Left forelimb (tissue), 1 donor: ENCODE measurements at places on chromosomes 1 and 21.
A peak's percentile ranks its signal among the peaks of the same experiment; 100 is the strongest.

DNA sequence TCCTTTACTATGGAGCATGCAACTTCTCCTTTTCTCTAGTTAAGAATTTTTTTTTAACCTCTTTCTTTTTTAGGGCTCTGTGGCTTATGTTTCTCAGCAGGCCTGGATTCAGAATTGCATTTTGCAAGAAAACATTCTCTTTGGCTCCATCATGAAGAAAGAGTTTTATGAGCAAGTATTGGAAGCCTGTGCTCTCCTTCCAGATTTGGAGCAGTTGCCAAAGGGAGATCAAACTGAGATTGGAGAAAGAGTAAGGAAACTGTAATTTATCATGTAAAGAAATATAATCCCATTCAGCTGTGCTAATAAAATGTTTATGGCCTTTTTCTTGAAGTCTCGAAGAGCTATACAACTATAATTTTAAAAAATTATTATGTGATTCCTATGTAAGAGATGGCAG, 70.1 kb downstream of the HSPA13 start:
- DNase-seq, result no peak

- DNase-seq, result no peak
These were observed 7.9 kb upstream of the FUBP1 start for GRCh38 chr1:77986810-77987209.

DNA sequence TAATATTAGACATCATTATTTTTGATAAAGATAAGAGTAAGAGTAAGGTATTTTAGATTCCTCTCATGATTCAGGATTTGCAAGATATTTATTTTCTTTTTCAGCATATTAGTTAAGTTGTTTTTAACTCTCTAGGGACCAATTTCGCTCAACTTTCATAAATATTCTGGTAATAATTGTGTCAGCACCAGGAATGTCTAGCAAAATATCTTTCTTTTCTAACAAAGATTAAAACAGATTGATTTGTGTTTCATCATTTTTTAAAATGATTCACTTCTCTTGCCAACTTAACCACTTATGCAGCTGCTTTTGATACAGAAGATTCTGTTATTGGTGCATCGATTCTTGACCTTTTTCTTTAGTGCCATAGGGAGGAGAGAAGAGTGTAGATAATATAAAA, 172.8 kb upstream of the PTGFR start:
- no peak for DNase-seq

GRCh38 chr1:20574686-20575540, 14.0 kb upstream of the CDA start:
- no peak for DNase-seq

- no peak for DNase-seq
These were observed 307.9 kb downstream of the HLX start for GRCh38 chr1:221187174-221187573.

DNA sequence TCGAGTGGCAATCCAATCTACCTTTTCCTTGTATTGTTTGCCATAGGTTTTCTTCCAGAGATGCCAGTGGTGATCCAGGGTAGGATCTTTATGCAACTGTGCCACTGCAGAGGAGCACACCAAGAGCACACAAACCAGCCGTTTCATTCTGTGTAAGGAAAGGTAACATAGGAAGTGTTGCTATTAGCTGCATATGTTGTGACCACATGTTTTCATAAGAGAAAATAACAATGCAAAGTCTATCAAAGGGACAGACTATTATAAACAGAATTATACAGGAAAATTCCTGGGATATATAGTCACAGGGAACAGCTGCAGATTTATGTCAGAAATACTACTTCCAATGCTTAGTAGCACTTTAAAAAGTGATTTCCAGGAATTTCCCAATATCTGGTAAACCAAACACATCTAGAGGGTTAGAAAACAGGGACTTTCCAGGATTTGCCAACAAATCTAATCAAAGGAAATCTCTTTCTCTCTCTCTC, 919 bp downstream of the CTSS start:
- DNase-seq, result no peak

- DNase-seq, result peak; percentile 66
These were observed 641 bp upstream of the KCNK2 start for GRCh38 chr1:215081661-215082531.

DNA sequence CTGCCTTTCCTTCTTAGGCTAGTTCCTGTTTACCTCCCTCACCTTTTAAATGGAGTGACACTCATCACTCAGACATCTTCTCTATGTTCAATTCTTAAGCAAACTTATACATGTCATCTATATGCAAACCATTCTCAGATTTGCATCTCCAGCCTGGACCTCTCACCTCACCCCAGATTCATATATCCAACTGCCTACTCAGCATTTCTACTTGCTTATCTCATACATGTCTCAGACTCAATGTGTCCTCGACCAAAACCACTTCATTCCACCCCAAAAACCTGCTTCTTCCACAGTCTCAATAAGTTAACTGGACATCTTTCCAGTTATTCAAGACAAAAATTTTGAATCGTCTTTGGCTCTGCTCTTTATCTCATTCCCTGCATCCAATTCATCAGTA, 62.6 kb downstream of the ERICH3 start:
- DNase-seq, result no peak

GRCh38 chr1:76835203-76835602, 32.1 kb upstream of the ST6GALNAC5 start:
- DNase-seq, result no peak

- DNase-seq, result no peak
These were observed 9.9 kb downstream of the TRIM67 start for GRCh38 chr1:231171623-231172197.

- no peak for DNase-seq
These were observed 680.5 kb downstream of the PTPRC start for GRCh38 chr1:199319341-199319740.

DNA sequence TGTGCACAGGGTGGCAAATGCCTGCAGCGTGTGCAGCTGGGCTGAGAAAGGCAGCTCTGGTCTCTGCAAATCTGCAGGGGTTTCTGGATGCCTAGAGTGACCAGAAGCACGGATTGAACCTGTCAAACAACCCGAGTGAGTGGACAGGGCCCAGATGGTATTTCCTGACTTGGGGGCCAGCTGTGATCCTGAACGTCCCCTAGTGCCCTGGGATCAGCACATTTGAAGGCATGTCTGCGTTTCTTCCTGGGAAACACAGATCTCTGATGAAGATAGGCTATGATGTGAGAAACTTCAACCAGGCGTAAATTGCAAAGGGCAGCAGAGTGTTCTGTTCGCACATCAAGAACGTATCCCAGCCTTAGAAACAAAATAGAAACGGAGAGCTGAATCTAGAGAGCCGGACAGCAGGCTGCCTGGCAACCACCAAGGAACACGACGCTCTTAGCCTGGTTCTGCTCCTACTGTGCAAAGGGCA, 163.1 kb downstream of the KCNJ6 start:
- DNase-seq, result no peak

- DNase-seq, result no peak
These were observed 127.5 kb upstream of the ADAMTS5 start for GRCh38 chr21:27094184-27094948.

- DNase-seq, result no peak
These were observed 216.1 kb upstream of the EDN2 start for GRCh38 chr1:41700581-41700980.

DNA sequence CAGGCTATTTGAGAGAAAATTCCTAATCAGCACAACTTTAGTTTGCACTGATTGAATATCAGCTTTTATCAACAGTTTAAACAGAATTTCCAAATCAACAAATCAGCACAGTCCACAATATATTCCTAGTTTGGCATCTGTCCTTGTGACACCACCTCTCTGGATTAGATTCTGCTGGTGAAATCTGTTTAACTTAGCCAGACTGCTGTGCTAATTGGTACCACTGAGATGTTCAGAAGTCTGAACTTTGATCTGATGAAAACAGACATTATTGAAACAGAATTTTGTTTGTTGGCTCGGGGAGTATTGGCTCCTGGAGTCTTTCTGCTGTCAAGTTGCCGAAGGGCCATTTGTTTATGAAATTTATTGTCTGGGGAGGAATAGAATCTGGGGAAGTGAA, 17.0 kb upstream of the NGF start:
- no peak for DNase-seq

DNA sequence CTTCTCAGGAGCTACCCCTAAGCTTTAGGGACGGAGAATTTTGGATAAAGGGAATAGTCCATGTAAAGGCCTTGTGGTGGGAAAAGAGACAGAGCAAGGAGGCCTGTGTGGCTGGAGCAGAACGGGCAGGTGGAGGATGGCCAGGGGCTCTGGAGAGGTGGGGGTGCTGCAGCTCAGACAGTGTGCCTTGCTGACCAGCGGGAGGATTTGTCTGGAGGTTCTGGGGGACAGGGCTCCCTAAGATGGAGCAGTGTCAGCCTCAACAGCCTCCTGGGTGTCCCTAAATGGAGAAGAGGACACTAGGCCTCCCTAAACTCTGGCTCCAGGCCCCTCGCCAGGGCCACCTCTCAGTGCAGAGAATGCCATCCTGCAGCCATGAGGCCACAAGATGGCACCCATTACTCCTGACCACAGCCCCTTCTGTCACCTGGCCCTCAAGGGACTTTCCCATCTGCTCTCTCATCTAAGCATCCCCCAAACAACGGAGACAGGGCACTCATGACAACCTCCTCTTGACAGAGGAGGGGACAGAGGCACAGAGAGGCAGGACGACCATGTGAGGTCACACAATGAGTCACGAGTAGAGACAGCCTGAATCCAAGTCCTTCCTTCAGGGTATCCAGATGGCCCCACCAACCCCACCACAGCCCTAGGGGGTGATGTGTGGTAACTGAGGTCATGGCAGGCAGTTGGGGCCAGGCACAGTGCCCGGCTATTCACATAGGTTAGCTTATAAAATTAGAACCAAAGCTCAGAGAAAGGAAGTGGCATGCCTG, 94.7 kb downstream of the DMRTB1 start:
- DNase-seq, result no peak

- no peak for DNase-seq
These were observed 749 bp upstream of the TMEM39B start for GRCh38 chr1:32071758-32072621.

DNA sequence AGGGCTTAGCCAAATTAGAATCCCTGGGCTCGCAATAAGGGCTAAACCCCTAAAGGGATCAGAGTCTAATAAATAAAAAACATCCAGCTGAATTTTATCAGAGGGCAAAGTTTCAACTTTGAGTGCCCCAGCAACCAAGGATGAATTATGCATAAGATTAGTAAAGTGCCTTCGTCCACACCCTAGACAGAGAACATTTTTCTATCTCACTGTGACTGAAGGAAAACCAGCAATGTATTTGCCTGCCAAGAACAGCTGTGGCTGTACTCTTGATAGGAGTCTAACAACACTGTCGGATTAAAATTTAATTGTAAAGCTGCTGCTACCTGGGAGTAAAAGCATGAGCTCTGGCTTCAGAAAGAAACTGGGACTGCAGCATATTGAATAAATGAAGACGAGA, 23.3 kb downstream of the WNT2B start:
- DNase-seq, result no peak

DNA sequence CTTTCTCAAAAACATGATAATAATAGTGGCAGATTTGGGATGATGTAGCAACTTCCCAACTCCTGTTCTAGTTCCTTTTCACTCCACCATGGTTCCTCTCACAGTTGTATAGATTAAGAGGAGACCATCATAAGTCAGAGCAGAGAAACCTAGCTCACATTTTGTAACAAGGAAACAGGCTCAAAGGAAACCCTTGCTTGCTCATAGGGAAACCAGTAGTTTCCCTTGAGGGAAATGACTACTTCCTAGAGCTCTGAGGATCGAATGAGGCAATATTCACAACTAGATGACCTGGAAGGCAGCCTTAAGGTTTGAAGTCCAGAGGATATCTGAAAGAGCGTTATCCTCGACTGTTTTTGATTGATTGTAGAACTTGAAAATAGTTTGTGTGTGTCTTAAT, 76.1 kb upstream of the C8B start:
- DNase-seq, result no peak

DNA sequence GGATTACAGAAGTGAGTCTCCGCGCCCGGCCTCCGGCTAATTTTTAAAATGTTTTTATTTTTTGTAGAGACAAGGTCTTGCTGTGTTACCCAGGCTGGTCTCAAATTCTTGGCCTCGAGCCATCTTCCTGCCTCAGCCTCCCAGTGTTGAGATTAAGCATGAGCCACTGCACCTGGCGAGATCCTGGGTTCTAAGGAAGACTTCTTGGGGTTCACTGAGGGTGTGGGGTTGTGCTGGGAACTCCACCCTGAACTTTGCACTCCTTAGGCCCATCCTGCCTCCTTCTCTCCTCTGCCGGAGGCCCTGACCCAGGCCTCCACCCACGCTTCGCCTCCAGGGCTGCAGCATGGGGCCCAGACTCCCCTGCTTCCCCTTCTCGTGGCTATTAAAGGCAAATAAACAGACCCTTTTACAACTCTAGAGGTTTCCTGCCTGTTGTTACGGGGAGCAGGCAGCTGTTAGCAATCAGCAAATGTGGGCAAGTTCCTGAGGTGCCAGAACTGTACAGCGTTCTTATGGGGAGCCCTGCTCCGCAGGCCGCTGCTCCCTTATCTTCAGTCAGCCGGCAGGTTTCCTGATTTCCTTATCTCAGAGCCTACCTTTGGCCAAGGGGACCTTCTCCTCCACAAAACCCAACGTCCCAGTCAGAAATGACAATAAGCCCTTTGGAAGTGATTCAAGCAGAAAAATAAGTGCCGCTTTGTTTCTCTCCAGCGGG, 41.0 kb upstream of the LIN9 start:
- no peak for DNase-seq

GRCh38 chr1:58283388-58284224, 262.9 kb downstream of the OMA1 start:
- DNase-seq, result no peak

DNA sequence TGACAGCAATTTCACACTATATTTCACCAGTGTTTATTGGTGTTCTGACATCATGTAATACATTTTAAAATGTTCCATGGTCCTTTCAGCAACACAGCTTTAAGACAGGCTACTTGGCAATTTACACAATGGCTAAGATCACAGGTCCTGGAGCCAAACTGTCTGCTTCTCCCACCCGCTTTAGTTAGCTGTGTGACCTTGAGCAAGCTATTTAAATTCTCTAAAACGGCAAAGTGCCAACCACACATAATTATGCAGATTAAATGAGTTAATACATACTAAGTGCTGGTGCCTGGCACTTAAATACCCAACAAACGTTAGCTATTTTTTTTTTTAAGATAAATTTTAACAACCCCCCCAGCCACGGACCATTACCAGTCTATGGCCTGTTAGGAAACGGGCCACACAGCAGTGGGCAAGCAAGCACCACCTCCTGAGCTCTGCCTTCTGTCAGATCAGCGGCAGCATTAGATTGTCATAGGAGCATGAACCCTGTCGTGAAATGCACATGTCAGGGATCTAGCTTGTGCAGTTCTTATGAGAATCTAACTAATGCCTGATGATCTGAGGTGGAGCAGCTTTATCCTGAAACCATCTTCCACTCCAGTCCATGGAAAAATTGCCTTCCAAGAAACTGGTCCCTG, 26.9 kb downstream of the SOD1 start:
- DNase-seq, result no peak

GRCh38 chr21:35284199-35284598, 235.1 kb upstream of the RUNX1 start:
- no peak for DNase-seq

GRCh38 chr21:35332841-35333426, 283.8 kb upstream of the RUNX1 start:
- DNase-seq, result no peak
